ENCODE measurements at places on chromosomes 2 and 18. TPM values are rescaled to one million over a fixed set of nuclear protein-coding genes. Genes with fewer than 3 reads are reported as not detected.

Gene DSC2
- polyA plus RNA-seq = 17.0 TPM

DNA sequence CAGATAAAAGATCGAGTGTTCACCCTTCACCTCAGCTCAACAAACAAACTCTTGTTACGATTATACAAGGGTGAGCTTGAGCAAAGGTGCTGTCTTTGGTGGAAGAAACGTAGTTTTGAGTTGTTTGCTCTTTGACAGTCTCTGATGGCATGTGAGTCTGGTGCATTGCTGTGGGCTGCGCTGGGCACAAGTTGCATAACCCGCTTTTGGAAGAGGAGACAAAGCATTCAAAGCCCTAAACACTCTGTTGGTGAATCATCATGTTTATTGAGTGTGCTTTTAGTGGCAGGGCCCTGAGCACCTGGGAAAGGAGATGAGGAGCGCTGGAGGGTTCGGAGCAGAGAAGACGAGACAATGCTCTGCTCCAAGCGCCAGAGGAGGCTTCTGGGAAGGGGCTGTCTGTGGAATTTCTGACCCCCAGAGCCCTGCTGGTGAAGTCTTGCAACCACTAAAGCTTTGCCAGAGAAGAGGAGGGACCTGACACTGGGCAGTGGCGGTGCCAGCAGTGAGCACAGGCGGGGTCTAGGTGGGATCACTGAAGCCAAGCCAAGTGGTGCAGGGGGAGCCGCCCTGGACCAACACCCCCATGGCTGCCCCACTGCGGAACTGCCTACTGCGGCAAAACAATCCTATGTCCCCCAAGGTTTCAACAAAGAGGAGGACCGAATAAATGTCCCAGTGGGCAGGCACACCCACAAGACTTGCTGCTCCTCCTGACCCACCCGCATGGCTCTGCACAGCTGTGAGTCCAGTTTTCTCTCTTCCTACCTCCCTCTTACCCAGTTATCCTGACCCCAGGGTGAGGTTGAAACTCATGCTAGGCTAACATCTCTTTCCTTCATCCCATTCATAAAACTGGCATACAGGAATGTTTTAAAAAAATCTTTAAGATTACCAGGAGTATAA lies 64.0 kb downstream of the TNFRSF11A start:
- no peak for DNase-seq

Gene LIPG
- 2.5 TPM for polyA plus RNA-seq

DNA sequence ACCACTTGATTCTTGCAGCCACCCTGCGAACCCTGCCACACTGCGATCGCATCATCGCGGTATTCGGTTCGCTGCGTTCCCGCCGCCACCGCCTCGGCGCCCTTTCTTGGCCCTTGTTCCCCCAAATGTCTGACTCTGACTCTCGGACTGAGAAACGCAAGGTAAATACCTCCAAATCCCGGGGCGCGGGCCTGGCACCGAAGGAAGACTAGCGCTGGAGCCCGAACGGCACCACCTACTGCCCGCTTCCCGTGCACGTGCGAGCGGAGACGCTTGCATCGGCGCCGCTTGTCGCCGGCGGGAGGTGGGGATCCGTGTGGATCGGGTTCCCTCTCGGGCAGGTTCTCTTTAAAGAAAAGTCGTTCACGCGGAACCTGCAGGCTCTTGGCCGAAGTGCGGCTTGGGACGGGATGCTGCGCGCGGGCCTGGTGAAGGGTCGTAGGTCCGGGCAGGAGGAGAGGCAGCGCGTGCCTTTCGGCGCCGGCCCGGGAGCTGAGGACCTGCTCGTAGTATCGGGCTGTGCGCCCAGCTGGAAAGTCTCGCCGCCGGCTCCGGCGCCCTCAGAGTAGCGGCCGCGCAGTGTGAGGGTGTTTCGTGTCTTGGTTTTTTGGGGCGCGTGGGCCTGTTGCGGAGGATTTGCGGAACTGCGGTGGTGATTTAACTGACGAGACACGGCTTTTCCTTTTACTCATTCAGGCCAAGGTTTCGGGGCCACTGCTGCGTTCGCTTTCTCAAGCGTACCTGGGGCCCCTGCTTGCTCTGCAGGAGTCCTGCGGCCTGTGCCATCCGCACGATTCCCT lies 514 bp downstream of the BCL2L11 start:
- DNase-seq = peak; percentile 58

Gene ELOA2
- polyA plus RNA-seq = 0.15 TPM

Gene CAPN14
- 66.0 TPM for polyA plus RNA-seq

DNA sequence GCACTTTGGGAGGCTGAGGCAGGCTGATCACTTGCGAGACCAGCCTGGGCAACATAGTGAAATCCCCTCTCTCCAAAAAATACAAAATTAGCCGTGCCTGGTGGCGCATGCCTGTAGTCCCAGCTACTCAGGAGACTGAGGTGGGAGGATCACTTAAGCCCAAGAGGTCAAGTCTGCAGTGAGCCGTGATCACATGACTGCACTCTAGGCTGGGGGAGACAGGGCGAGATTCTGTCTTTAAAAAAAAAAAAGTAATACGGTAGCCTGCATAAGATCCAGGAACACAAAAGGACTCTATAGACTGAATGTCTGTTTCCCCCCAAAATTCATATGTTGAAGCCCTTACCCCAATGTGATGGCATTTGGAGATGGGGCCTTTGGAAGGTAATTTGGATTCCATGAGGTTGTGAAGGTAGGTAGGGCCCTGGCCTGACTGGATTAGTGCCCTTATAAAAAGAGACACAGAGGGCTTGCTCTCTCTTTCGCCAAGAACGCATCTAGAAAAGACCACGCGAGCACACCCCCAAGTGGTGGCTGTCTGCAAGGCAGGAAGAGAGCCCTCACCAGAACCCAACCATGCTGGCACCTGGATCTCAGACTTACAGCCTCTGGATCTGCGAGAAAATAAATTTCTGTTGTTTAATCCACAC lies 17.0 kb downstream of the MBOAT2 start:
- no peak for DNase-seq

- no peak for DNase-seq
Observed at GRCh38 chr18:70025580-70025979, 77.9 kb upstream of the CD226 start.

Gene INHBB
- polyA plus RNA-seq = 0.61 TPM

DNA sequence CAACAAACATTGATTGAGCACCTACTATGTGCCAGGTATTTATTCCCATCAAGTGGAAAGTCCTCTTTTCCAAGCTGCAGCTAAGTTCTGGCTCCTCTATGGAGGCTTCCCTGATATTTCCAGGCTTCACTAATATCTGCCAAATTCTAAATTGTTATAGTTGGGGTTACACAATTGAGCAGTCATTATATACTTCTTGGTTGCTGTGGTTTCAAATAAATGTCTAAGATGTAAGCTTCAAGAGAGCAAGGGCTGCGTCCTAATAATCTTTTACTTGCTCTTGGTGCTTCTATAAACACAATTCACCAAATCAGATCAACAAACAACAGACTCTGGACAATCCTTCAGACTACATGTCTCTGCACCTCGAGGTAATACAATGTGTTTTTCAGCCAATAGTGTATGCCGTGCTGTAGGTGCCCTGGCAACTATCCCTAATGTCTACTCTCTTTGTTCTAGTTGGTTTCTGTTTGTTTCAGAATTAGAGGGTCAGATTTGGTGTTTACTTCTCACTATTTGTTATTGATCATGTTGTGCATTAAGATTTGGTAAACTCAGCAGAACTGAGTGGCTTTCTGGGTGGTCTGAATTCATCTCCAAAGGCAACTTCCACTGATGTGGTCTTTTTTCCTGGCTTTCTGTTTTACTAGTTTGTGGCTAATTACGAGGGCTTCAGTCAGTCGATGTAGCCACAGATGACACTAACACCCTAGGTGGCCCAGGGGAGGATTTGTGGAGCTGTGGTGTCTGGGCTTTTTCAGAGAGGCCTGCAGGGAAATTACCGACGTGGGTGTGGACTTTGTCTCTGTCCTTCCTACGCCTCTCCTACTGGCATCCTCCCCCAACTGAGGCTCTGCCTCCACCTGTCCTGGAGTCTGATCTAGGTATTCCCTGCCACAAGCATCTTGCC lies 50.4 kb downstream of the CDCA7 start:
- DNase-seq = no peak

DNA sequence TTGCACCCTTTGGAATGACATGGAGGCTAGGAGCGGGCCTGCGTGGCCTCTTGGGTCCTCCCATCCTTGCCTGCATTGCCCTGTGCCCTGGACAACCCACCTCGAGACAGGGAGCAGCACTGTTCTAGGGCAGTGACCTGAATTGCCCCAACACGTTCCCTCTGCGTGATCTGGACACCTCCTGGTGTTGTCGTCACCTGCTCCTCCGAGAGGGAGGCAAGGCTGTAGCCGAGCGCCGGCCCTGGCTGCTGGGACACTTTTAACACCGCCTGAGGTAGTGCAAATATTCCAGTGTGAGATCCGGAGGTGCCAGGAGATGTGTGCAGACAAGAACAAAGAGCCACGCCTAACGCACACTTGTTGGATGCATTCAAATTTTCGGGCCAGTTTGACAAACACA lies 131.5 kb downstream of the SMAD7 start:
- DNase-seq = peak; percentile 14

DNA sequence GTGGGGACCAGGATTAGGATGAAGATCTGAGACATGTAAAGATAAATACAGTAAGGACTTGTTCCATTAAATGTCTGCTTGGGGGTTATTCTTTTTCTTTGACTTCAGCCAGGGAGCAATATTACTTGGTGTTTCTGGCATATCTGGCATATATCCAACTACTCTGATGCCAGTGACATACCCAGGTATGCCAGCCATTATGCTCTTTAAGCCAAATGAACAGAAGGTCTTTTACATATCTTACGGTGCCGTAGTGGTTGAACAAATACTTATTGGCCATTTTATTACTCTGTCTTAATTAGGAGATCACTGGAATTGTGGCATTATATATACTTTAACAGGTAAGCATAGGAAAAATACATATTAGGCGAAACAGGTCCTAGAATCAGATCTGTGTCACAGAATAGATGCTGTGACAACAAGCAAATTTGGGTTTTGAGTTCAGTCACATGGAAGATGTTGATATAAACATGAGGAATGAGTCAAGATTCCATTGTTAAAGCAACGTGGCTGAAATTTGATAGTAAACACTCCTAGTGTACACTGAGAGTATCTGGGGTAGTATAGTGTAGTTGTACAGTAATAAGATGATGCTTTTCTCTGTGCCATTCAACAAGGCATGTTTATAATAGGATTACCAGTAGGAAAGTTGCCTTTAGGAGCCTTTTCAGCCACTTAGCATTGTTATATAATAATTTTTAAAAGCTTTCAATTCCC lies 62.6 kb downstream of the KCTD18 start:
- DNase-seq = no peak

Gene SPC25
- polyA plus RNA-seq = 2.6 TPM

DNA sequence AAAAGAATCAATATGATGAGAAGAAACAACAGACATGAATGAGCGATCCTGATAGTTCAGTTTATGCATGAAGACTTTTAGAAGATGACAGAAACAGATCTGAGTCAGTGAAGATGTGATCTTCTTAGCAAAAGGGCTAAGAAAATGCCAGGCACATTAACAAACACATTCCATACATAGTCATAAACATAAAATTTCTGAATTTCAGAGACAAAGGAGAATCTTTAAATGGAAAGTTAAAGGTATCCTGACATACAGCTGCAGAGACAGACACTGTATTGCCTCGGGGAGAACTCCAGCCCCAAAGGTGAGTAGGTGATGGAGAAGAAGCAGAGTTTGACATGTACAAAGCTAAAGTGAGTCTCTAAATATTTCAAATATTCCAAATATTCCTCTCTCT lies 40.6 kb upstream of the FN1 start:
- DNase-seq = no peak

Gene TLK1
- 10.8 TPM for polyA plus RNA-seq

DNA sequence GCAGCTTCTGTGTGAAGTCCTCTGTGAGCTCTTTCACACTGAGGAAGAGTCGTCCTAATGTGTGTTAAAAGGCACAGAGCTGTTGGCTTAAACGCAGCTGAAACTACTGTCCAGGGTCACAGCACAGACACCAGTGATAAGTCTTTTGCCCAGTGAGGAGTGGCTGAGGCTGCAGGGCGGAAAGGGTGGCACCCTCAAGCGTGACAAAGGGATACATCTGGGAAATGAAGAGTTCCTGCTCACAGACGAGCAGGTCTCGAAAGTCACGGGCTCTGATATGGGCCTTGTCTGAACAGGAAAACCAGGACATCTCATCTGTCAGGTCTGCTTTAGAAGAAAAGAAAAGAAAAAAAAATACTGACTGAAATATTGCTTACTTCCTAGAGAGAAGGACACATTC lies 36.5 kb downstream of the TGIF1 start:
- no peak for DNase-seq

Gene DCDC2C
- not detected for polyA plus RNA-seq

- no peak for DNase-seq
Observed at GRCh38 chr2:209629597-209629996, 142.0 kb upstream of the UNC80 start.

- DNase-seq = no peak
Observed at GRCh38 chr2:241386519-241386918, 30.4 kb downstream of the FARP2 start.

GRCh38 chr2:238636269-238637073 lies 209.7 kb downstream of the ASB1 start:
- DNase-seq = no peak

GRCh38 chr2:168490015-168490874 lies 34.2 kb downstream of the CERS6 start:
- DNase-seq = peak; percentile 52

Gene PARD3B
- 7.2 TPM for polyA plus RNA-seq

DNA sequence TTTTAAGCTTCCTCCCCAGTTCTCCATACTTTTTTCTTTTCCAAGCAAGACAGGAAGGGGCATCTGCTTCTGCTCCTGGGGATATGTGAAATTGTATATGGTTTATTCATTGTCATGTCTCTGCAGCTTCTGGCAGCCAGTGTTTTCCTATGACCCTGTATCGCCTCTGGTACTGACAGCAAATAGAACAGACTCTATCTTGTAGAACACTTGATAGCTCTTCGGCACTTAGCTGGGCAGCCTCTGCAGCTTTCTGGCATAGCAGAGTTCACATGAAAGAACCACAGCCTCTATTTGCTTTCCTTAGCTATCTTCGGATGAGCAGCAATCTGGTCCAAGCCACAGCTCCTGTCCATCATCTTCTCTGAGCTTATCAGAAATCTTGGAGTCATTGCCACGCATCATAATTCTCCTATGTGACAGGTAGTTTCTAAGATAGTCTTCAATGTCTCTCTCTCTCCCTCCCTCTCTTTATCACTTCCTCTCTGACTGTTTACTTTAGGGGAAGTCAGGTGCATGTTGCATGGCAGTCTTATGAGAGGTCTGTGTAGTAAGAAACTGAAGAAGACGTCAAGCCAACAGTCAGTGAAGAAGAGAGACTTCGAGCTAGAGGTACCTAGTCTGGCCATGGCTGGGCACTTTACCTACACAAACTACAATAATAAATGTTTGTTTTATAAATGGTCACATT lies 627.7 kb upstream of the CDH2 start:
- DNase-seq = no peak

Gene CPLX4
- not detected for polyA plus RNA-seq

DNA sequence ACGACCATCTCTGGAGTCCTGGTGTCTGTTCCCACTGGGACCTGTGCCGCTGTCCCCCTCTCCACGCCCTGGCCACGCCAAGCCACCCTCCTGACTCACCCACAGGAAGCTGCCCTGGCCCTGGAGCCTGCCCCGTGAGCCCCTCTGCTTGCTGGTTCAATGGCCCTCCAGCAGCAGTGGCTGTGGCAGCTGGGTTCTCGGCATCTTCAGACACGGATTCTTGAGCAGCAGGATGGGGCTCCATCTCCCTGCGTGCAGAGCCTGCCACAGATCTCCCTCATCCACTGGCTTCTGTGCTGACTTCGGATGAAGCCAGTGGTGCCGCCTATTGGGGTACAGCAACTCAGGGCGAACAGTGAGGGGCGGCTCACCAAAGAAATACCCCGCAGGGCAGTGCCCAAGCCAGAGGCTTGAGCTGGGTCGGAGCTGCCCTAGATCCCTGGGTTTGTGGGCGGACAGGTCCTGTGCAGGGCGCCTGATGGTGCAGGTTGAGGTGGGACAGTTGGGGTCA lies 14.0 kb downstream of the CAPN10 start:
- DNase-seq = no peak

- DNase-seq = peak; percentile 68
Observed at GRCh38 chr2:10382354-10383061, 65.6 kb downstream of the ODC1 start.
